ENCODE measurements at places on chromosomes 2 and 18.

- DNase-seq = no peak
Measured at GRCh38 chr2:56299171-56299691, 115.4 kb downstream of the CCDC85A start.

DNA sequence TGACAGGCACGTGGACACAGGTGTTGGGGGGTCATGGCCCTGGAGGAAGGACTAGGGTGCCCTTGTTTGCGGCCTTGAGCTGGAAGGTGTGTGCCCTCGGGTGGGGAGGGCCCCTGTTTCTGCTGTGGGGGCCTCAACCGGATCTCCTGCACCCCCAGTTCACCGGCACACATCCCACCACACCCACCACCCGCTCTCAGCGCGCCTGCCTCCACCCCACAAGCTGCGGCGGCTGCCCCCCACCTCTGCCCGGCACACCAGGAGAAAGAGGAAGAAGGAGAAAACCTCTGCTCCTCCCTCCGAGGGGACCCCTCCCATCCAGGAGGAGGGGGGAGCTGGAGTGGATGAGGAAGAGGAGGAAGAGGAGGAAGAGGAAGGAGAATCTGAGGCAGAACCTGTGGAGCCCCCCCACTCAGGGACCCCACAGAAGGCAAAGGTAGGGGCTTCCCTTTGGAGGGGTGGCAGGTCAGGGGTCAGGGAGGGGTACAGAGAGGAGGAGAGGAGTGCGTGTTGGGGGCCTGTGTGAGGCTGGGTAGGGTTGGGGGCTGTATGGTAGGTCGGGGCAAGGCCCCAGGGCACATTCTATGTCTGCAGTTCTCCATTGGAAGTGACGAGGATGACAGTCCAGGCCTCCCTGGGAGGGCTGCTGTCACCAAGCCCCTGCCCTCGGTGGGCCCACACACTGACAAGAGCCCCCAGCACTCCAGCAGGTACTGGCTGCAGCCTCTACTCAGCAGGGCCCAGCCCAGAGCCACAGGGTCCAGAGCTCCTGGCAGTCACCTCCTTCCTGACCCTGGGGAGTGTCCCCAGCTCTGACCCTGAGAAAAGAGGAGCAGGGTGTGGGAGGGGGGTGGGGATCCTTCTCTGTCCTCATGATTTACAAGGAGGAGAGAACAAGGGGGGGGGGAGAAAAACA, 1.8 kb downstream of the SLC4A3 start:
- no peak for DNase-seq

GRCh38 chr18:7844418-7844817, 277.3 kb downstream of the PTPRM start:
- no peak for DNase-seq

DNA sequence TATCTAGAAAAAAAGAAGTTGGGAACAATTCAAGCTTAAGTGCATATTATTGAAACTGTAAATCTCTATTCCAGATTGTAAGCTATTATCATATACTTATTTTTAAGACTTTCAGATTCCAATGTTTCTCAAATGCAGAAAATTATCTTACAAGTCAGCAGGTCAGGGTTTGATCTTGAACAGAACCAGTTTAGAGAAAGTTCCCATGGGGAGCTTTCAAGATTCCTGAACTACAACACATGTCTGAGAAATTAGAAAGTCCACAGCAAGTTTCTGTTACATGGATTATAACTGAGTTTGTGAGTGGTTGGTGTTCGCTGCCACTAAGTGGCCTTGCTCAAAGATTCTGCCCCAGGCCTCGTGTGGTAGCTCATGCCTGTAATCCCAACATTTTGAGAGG, 31.6 kb upstream of the SP3 start:
- no peak for DNase-seq

GRCh38 chr2:144086965-144087364, 433.0 kb downstream of the ZEB2 start:
- DNase-seq = no peak

DNA sequence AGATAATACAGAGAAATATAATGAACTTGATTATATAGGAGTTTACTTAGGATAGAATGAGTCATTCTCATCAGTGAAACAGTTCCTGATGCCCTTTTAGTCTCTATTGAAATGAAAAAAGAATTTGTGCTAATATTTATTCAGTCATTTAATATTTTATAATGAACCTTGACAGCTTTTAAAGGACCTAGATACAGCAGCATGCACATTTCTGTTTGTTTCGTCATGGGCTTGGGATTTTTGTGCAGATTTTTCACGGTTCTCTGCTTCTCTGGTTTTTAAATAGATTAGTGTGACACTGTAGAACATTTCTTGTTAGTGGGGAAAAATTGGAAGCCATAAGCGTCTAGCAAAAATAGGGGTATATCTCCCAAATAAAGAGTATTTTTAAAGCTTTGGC, 60.7 kb downstream of the NABP1 start:
- DNase-seq = no peak

DNA sequence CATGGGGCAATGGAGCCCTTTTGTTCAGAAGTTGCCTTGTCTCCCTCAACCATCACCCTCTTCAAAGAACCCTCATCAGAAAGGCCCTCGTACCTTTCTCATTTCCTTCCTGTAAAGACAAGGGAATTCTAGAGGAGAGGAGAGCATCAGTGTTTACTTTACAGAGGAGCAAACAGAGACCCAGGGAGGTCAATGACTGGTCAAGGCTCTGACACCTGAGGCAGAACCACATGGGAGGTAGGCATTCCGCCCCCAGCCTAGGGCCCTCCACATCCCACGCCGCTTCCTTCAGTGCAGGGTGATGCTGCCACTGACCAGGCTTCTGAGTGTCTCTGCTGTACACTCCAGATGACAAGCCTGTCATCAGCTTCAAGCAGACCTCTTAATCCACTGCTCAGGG, 104.7 kb downstream of the NRP2 start:
- DNase-seq = no peak
